ENCODE measurements at places on chromosomes 4 and X.
A peak's percentile ranks its signal among the peaks of the same experiment; 100 is the strongest.

DNA sequence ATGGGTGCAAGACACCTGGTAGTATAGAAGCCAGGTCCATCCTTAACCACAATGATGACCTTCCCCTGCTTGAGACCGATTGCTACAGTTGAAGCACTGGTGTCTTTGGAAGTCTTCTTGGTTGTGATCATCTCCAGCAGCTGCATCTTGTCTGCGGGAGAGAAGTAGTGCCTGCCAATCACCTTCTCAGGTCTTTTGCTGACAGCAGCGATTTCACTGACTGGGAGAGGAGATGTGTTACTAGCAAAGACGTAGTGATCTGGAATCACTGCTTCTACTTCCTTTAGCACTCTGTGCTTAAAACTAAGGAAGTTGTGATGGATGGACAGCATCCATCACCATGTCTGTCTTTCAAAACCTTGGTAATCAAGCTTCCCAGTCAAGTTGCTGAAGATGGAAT, 25.9 kb downstream of the CPE start:
- DNase-seq, result no peak

GRCh38 chrX:72540318-72540717, 32.3 kb downstream of the HDAC8 start:
- DNase-seq, result no peak

DNA sequence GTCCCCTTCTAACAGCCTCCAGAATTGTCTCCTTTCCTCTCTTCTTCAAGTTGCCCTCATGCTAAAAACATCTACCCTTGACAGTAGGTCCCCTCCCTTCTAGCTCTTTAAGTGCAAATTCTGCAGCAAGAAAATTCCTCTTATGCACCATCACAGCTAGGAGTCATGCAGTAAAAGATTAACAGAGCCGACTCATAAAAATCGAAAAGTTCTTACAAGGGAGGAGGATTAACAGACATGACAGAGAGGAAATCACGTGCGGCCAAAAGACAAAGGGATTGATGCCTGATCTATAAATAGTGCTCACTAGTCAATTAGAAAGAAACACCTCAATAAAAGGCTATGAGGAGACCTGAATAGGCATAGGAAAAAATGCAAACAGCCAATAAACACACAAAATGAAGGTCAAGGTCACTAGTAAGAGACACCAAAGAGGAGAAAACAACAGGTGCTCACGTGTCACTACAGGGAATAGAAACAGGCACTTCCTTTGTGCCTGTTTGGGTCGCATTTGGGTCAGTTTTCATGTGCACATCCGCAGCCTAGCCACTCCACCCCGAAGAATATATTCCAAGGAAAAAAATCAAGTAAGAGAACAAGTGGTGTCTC, 3.4 kb downstream of the RNF212 start:
- no peak for DNase-seq

DNA sequence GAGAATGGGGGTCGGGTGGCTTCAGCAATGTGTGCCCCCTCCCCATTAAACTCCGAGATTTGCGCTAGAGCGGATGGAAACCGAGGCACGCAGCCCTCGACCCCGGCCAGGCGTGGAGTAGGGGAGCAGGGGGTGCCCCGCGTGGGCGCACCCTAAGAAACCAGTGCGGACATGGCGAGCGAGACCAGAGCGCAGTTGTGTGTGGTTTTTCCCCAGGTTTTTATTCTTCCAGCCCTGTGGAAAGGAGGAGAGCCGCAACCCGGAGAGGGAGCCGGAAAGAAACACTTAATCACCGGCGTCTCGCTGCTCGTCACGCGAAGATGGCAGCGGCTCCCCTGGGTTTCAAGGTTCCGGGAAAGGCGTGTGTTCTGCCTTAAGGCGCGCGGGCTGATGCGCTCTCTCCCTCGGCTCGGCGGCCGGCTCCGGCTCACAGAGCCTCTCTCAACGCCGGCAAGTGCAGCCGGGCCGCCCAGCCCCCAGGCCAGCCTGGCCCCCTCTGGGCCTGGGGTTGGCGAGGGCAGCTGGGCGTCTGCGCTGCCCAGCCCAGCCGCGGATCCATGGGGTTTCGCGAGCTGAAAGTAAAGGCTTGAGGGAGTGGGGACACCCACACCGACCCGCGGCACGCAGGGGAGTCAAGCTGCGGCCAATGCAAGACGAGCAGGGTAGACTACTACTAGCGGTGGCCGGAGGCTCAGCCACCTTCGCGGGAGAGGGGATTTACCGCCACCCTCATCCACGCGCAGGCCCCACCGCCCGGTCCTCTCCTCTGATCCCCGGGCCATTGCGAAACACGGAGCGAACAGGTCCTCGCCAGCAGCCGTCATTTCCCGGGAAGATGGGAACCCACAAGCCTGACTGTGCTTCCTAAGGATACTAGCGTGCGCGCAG, 74.0 kb upstream of the BCOR start:
- no peak for DNase-seq

DNA sequence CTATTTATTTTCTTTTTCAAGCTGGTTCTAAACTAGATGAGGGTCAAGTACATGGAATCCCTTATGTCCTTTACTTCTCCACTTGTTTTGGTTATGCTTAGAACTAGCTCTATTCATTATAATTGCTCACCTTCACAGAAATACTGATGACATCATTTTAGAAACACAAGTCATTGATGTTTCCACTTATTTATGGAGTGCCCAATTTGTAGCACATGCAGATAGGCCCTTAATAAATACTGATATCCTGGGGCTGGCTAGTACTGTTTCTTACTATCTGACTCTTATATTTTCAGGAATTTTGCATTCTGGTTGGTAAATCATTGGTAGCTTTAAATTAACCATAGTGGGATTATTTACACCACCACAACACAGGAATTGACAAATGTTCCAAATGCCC, 112.2 kb downstream of the NAA11 start:
- DNase-seq, result no peak

DNA sequence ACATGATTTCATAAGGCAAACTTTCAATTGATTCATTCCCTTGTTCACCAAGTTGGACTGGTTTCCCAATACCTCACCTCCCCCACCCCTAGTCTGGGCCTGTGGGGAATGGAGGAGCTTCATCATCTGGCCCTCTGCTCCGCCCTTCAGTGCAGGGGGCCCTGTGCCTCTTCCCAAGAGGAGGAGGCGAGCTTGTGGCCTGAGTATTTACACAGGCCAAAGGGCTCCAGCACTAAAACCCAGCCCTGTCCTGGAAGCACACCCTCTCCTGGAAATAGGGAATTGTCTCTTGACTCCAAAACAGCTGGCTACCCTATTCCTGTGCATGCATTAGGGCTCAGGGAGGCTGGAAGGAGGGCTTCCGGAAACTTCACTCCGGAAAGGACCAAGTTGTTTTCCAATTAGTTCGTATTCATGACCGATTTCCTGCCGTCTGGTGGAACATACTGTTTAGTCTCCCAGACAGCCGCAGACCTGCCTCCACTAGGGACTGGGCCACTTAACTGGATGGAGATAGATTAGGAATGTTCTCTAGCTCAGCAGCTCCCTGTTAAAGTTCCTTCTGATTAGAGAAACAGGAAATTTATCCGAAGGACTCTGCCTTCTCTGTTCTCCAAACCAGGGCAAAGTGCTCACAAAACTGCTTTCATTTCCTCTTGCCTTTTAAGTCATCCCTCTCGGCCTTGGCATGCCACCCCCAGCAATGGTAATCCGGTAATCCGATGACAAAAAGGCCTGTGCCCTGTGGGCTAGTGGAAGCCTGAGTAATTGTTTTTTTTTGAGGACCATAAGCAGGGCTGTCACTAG, 5.8 kb downstream of the SRPX2 start:
- DNase-seq, result peak; percentile 87

GRCh38 chrX:113728937-113729336, 854.9 kb upstream of the HTR2C start:
- DNase-seq, result no peak

GRCh38 chr4:154625971-154626370, 13.5 kb upstream of the FGG start:
- no peak for DNase-seq

GRCh38 chrX:118550792-118551191, 55.2 kb downstream of the DOCK11 start:
- DNase-seq, result no peak

DNA sequence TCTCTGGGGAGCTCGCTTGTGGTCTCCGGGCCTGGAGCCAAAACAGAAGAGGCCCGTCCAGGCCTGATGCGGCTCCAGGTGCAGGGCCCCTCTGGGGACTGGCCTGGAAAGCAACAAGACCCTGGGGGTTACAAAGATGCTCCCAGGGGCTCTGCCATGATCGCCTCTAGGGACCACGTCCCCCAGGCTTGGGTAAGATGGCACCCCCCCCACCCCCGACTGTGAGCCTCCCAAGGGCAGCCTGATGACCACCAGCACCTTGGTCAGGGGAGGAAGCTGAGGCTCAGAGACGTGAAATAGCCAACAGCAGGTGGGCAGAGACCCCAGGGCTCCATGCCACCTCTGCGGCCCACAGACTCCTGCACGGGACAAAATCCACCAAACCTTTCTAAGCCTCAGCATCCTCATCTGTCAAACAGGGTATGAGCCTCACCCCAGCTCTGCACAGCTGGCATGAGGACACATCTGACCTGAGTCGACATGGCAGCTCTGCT, 25.4 kb downstream of the C4orf50 start:
- no peak for DNase-seq

DNA sequence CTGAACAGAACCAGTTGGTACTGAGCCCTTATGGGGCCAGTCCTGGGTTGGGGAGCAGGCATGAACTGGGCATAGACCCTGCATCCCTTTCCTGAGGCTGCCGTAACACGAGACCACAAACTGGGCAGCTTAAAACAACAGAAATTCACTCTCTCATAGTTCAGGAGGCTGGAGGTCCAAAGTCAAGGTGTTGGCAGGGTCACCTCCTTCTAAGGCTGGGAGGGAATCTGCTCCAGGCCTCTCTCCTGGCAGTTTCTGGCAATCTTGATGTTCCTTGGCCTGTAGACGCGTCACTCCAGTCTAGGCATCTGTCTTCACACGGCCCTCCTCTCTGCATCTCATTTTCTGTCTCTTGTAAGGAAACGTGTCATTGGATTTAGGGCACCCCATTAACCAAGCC, 19.8 kb upstream of the SORCS2 start:
- no peak for DNase-seq

GRCh38 chr4:185722029-185722316, 90.0 kb downstream of the SORBS2 start:
- DNase-seq, result no peak

GRCh38 chr4:54930226-54930625, 195.2 kb downstream of the KDR start:
- peak; percentile 11 for DNase-seq

DNA sequence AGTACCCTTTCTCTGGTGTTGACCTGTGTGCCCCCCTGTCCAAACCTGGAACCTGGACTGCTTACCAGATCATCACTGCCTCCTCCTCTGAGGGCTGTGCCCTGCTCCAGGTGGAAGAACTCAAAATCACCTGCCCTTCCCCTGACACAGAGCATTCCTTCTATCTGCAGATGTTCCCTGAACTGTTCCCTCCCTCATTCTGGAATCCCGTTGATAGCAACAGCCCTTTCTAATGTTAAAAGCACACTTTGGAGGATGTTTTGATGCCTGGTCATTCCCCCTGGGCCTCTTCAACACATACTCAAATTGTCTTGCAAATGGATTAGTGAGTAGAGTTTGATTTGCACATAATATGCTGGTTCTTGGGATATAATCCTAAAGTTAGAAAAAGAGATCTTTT, 225.8 kb downstream of the FGF13 start:
- no peak for DNase-seq

DNA sequence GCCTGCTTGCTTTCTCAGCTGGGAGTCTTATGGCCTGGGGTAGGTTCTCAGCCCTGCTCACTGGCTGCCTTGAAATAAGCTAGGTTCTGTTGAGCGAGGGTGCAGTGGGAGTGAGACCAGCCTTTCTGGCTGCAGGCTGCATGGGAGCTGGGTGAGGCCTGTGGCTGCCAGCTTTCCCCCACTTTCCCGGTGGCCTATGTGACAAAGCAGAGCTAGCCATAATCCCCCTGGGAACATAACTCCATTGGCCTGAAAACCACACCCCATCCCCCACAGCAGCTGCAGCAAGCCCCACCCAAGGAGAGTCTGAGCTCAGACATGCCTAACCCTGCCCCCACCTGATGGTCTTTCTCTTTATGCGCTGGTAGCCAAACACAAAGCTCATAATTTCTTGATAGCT, 118.9 kb downstream of the KLHL4 start:
- no peak for DNase-seq

- DNase-seq, result no peak
Observed at GRCh38 chrX:148541584-148541940, 41.1 kb downstream of the AFF2 start.

- DNase-seq, result no peak
Observed at GRCh38 chrX:107324493-107325310, 118.3 kb downstream of the DNAAF6 start.

- no peak for DNase-seq
Observed at GRCh38 chrX:30876367-30876766, 12.7 kb downstream of the TAB3 start.

- no peak for DNase-seq
Observed at GRCh38 chr4:42237010-42237409, 84.6 kb upstream of the BEND4 start.

GRCh38 chr4:81481151-81481550, 9.4 kb upstream of the RASGEF1B start:
- no peak for DNase-seq
